ENCODE measurements at places on chromosomes 3 and 15.

DNA sequence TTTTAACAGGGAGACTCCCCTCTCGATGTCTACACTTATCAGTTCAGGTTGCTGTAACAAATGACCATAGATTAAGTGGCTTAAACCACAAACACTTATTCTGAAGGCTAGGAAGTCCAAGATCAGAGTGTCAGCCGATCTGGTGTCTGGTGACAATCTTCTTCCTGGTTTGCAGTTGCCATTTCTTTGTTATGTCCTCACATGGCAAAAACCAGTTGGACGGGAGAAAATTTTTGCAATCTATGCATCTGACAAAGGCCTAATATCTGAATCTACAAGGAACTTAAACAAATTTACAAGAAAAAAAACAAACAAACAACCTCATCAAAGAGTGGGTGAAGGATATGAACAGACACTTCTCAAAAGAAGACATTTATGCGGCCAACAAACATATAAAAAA, 116.9 kb upstream of the FOXB1 start:
- DNase-seq, result no peak

GRCh38 chr3:151740581-151740980, 6.9 kb downstream of the AADACL2 start:
- DNase-seq, result peak; percentile 41

DNA sequence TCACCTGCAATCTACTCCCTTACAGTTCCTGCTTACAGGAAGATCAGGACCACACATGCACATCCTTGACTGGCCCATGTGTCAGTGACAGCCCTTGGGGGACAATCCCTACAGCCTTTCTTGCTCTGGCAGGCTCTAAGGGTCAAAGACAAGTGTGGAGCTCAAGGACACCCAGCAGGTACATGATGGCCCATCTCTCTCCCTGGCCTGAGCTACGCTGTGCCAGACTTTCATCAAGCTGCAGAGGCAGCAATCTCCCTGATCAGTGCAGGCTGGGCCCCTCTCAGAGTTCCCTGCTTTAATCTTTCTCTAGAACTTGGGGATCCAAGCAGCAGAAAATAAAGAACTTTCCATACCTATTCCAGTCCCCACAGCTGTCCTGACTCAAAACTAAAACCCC, 2.6 kb downstream of the SEMA7A start:
- no peak for DNase-seq

- no peak for DNase-seq
Measured at GRCh38 chr3:48617559-48617958, 4.0 kb downstream of the TMEM89 start.

DNA sequence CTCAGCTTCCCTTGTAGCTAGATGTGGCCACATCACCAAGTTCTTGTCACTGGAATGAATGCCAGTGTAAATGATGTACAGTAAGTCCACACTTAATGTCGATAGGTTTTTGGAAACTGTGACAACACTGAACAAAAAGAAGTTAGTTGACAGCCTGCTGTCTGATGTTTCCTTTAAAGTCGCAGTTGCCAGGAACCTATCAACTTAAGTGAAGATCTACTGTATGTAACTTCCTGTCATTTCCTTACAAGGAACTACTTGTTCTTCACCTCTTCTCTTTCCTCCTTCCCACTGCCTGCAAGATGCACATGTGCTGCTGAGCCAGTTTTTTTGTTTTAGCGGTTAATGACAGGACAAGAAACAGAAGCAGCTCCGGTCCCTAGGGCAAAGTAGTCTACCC, 44.6 kb downstream of the HDGFL3 start:
- no peak for DNase-seq

GRCh38 chr3:127547761-127548605, 42.5 kb downstream of the TPRA1 start:
- peak; percentile 57 for DNase-seq

DNA sequence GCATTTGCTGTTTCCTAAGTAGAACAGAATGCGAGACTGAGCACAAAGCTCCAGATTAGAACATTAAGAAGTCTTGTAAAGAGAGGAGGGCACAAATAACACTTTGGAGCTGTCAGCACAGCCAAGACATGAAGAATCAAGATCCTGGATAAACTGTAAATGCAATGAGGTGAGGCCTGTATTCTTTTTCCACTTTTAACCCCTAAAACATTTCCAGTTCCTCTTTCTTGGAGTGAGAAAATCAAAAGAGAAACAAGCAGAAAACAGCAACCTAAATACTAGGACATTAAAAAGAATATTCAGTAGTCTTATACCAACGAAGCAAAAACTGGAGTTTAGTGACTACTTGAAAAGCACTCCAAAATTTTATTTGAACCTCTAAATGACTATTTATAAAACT, 204.3 kb downstream of the ZBTB20 start:
- DNase-seq, result no peak

DNA sequence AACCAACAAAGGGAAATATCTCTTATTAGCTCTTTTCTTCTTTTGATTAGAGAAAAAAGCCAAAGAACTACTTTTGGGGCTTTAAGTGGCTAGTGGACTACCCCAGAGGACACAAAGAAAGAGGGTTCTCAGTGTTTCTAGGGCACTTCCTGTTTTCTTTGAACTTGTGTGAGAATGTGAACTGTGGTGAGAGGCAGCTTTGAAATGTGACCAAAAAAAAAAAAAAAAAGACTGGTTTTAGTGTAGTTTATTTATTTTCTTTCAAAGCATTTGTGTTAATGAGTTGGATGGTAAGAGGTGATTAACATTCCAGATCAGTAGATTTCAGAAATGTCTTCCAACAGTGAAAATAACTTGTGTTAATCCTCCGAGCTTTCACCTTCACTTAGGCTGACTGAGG, 32.4 kb downstream of the SELENOT start:
- DNase-seq, result no peak

- DNase-seq, result no peak
Measured at GRCh38 chr3:129007792-129008191, 6.7 kb downstream of the EFCC1 start.

DNA sequence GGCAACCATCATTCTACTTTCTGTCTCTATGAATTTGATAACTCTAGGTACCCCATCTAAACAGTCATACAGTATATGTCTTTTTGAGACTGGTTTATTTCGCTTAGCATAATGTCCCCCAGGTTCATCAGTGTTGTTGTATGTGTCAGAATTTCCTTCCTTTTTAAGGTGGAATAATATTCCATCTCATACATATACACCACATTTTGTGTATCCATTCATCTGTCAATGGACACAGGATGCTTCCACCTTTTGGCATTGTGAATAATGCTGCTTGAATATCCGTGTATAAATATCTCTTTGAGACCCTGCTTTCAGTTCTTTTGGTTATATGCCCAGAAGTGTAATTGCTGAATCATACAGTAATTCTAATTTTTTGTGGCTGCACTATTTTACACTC, 10.4 kb upstream of the ZFAND6 start:
- no peak for DNase-seq

DNA sequence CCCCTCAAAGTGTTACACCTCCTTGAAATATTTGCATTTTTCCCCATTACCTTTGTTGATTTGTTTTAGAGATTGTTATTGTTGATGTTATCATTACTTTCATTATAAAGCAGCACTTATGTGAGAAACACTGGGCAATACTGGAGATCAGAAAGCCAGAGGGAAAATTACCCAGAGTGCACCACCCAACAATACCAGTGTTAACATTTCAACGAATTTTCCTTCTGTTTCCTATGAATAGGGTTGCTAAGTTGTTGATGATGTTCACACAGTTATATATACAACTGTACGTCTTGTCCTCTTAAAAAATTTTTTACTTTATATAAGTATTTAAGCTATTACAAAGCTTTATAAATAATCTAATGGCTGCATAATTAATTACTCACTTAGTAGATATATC, 173.6 kb upstream of the UMPS start:
- DNase-seq, result no peak

DNA sequence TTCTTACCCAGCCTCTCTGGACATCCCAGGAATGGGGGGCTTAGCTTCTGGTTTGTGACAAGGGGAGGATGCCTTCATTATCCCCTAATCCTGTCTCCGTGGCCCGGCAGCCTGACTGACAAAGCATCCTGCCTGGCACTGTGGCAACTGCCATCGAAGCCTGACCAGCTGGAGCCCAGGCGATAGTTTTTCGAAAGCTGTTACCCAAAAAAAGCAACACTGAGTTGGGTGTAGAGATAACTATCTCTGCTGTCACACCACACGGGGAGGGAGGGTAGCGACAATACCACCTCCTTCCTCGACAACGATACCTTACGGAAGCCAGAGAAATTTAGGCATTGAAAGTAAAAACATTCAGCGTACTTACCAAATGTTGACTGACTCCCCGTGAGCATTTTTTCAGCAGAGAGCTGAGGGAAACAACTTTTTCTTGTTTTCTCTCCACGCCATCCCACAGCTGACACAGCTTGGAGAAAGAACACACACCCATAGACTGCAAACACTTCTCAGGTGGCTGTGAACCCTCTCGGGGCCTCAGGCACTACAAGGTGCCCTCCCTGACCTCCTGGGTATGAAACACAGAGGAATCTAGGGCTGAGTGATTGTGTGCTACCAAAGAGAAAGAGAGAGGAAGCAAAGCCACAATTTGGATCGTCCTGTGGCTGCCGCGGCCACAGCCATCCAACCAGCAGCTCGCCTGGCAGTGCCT, 361.9 kb upstream of the ICE2 start:
- DNase-seq, result no peak

DNA sequence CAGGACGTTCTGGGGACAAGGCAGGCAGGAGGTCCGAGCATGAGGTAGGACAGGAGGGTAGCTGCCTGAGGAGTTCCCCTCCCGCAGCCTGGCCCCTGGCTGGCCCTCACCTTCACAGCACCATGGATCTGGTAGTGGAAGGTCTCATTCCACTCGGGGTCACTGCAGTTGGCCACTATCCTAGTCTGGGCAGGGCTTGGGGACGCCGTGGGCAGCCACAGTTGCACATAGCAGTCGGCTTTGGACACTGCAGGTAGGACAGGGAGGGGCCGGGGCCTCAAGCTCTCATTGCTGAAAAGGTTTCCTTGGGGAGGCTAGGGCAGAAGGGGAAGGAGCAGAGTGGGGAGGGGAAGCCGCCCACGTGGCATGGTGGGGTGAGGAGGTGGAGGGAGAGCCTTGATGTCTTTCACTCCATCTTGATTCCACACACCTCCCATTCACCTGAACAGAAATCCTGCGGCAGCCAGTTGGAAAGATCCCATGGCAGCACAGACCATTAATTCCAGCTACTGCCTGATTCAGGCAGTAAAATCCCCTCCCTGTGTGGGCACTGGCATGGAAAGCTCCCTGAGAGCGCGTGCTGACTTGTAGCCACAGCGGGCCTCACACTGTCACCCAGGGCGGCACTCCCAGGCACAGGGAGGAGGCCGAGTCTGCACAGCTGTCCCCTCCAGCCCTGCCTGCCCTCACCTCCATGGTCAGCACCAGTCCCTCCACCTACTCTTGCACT, 2.1 kb downstream of the PLA2G4F start:
- no peak for DNase-seq

- no peak for DNase-seq
Measured at GRCh38 chr3:2377281-2377680, 278.6 kb downstream of the CNTN4 start.

DNA sequence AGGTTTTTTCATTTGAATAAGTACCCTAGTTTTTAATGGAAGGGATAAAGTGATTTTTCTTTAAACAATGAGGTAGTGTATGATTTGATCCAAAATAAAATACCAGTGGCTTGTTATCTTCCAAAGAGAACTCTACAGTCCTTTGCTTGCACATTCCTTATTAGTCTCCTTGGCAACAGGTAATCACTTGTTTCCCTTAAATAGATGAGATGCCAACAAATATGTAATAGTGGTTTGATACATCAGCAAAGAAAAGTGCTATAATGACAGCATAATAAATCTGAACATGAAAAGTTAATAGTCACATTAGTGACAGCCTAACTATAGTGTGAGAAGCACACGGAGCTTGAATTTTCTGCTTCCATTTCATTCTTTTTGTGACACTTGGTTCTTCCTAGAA, 360.2 kb downstream of the ZNF385D start:
- peak; percentile 93 for DNase-seq

GRCh38 chr3:64667138-64667537, 20.7 kb downstream of the ADAMTS9 start:
- DNase-seq, result peak; percentile 33

Measured in fibroblast of lung (primary cell).